Cortex of kidney (tissue), 1 donor: ENCODE measurements at places on chromosomes 11 and 22.

DNA sequence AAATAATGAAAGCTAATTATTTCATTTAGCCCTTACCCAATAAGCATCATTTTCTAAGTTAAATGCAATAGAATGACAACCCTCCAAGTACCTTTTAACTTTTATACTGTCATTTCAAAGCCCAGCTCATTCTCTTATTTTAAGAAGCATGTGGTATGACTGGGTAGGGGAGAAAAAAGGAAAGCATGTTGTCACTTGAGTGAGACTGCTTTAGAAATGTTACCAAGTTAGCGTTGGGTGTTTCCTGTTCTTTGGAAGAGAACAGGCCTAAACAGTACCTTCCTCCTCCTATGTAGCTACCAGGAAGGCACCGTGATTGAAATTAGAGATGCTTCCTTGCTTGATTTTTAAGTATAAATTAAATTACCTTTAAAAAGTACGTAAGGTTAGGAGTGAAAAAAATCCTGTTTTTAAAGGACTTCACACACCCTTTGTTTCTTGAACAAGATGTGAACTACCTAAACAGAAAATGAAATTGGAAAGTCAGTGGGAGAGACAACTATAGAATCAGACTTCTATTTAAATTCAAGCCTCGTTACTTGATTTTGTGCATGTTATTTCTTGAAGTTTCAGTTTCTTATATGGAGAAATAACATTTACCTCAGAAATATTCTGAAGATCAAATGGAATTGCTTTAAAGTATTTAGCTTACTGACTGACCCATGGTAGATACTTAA, 741 bp upstream of the CNTF start:
- DNase-seq = no peak

DNA sequence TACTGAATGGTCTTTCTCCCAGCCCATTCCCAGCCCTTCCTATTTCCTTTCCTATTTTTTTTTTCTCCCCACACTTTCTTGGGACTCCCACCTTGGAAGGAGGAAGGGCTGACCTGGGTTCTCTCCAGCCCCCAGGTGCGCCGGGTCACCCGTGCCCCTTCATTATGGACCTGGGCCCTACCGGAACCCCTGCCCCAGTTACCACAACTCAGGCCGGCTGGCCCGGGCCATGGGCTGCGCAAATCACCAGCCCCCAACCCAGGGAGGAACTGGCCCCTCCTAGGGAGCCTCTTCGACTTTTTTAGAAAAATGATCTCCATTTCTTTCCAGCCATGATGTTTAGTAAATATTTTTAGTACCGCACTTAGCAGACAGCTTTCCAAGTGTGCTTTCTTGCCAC, 62.2 kb downstream of the MORC2 start:
- DNase-seq = no peak

DNA sequence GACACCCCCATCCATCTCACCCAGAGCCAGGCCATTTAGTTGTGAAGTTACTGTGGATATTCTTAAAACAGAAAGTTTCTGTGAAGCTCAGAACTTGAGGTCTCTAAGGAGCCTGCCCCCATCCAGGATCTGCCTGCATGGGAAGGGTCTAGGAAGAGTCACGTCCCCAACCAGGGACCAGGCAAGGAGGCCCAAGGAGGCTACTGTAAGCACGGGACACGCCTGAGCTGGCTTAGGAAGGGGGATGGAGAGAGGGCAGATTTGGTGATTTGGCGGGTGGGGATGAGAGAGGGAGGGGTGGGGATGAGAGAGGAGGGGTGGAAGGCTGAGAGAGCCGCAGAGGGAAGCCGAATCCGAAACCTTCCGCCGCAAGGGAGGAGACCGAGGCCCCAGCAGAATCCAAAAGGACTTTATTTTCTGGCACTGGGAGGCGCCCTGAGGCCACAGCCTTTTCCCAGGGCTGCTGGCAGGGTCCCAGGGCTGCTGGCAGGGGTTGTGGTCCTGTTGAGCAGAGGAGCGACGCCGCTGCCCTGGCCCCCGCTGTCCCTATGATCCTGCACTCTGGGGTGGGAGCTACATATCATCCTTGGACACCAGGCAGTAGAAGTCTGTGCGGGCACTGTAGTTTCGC, 9.4 kb downstream of the SIGIRR start:
- DNase-seq = no peak

- no peak for DNase-seq
These were observed 979 bp downstream of the ZBED5 start for GRCh38 chr11:10856689-10857458.

DNA sequence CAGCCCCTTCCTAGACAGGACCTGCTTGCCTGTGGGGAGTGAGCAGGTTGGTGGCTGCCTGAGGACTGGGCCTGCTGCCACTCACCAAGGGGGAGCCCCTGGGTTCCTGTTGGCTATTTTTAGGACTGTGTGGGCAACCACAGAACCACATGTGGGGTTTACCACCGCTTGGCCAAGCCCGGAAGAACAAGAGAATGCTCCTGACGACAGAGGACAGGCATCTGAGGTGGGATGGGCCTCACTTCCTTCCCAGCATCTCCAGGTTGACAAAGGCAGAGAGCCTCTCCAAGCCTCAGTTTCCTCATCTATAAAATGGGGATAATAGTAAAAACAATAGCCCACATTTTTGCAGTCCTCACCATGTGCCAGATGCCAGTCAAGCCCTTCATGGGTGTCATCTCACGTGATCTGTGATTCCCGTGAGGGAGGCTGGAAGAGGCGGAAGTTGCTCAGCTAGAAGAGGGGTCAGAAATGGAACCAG, 43.6 kb downstream of the LRRC32 start:
- no peak for DNase-seq

- DNase-seq = no peak
These were observed 963 bp upstream of the ADORA2A start for GRCh38 chr22:24426436-24426835.

- DNase-seq = no peak
These were observed 2.3 kb upstream of the RAD9A start for GRCh38 chr11:67389477-67389876.

- DNase-seq = no peak
These were observed 53.3 kb downstream of the FAT3 start for GRCh38 chr11:92277871-92278270.

DNA sequence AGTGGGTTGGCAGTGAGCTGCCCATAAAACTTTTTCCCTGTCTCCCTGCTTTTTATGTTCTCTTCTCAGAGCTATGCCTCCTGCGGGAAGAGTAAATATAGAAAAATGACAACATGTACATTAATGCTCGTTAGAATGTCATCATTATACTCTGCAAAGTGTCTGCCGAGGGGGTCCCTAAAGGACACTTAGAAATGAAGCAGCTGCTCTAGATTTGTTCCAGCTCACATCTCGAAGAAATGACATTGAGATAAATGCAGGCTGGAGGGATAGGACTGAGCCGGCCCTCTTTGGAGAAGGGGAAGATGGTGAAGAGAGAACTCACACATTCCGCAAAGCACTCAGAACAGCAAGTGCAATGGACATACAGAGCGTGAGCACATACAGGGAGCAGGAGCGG, 240.0 kb downstream of the NXPE2 start:
- no peak for DNase-seq

- DNase-seq = no peak
These were observed 1.5 kb downstream of the TBC1D10A start for GRCh38 chr22:30325065-30325720.
